ENCODE measurements at places on chromosomes 7 and 10. TPM values are rescaled to one million over a fixed set of nuclear protein-coding genes. Genes with fewer than 3 reads are reported as not detected.

Gene AP1S1
- 12.8 TPM for total RNA-seq

Gene AGAP5
- 2.6 TPM for total RNA-seq

Gene NUTM2D
- 4.7 TPM for total RNA-seq

Gene TMEM139
- 14.8 TPM for total RNA-seq

Gene TRIP6
- 15.5 TPM for total RNA-seq

Gene GJD4
- not detected for total RNA-seq

Gene CALHM1
- not detected for total RNA-seq

Gene TMEM273
- total RNA-seq: 27.9 TPM

Gene COMTD1
- 32.3 TPM for total RNA-seq

Gene CPN1
- total RNA-seq: not detected

Gene EVX1
- total RNA-seq: not detected

Gene GHRHR
- total RNA-seq: not detected

Gene HMX2
- total RNA-seq: not detected

Gene INHBA
- total RNA-seq: 0.89 TPM

Gene CCZ1B
- 33.5 TPM for total RNA-seq

Gene IL6
- 0.60 TPM for total RNA-seq

Gene FERD3L
- not detected for total RNA-seq

Gene VIPR2
- 17.0 TPM for total RNA-seq

Gene ASZ1
- not detected for total RNA-seq

Gene NUTM2E
- total RNA-seq: not detected

Gene PAPOLB
- 0.08 TPM for total RNA-seq

Gene SPDYE9
- not detected for total RNA-seq

Gene NCAPG2
- 6.4 TPM for total RNA-seq

Gene LBX1
- not detected for total RNA-seq

Gene C10orf53
- not detected for total RNA-seq

Data from Right ventricle myocardium inferior (tissue), 1 donor.